Activated naive CD8-positive, alpha-beta T cell treated with anti-CD3 and anti-CD28 coated beads for 36 hours (primary cell): ENCODE measurements at places on chromosomes 1 and 21. TPM values are rescaled to one million over a fixed set of nuclear protein-coding genes. Genes with fewer than 3 reads are reported as not detected.

GRCh38 chr21:28437061-28437460 is 555.6 kb downstream of the LTN1 start:
- DNase-seq: no peak
- H3K4me1 ChIP-seq: no peaks in the 10 kb centered on the region
- H3K27ac ChIP-seq: no peak overlapping the region
- H3K36me3 ChIP-seq: no peaks in the 10 kb centered on the region
- H3K27me3 ChIP-seq: no peaks in the 10 kb centered on the region
- no peak overlapping the region for H3K4me3 ChIP-seq

- no peak overlapping the region for H3K27ac ChIP-seq
- DNase-seq: no peak
- H3K27me3 ChIP-seq: peaks cover 4% of the 10 kb centered on the region
Observed at GRCh38 chr1:248730507-248731335, 24.8 kb downstream of the LYPD8 start.

DNA sequence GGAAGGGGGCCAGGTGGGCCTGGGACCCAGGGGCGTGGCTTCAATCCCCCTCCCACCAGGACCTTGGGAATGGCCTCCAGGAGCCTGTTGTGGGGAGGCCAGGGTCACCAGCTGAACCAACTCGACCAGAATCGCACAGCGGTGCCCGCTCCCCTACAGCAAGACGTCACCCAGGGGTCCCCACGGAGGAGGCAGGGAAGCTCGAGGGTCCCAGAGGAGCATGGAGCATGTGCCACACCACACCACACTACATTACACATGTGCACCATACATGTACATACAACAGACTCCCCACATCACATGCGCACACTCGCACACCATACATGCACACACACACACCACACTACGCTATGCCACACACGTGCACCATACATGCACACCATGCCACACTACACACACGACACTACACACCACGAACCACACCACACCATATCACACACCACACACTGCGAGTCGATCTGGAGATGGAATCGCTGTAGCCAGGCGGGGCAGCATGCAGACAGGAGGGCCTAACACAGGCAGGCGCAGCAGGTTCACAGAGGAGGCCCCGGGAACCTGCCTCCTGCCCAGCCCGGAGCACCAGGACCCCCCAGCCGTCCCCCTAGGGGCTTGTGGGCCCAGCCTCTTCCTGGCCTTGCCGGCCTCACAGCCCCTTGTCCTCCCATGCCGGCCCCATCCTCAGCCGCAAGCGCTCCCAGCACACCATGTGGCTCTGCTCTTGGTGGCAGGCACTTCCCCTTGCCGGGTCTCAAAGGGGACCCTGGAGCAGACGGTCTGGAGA is 596 bp downstream of the ITGB2 start:
- peak overlapping the region; percentile 94 for H3K4me3 ChIP-seq
- peak overlapping the region; percentile 98 for H3K27ac ChIP-seq
- H3K27me3 ChIP-seq: no peaks in the 10 kb centered on the region
- H3K36me3 ChIP-seq: peaks cover 48% of the 10 kb centered on the region
- DNase-seq: peak; percentile 21

DNA sequence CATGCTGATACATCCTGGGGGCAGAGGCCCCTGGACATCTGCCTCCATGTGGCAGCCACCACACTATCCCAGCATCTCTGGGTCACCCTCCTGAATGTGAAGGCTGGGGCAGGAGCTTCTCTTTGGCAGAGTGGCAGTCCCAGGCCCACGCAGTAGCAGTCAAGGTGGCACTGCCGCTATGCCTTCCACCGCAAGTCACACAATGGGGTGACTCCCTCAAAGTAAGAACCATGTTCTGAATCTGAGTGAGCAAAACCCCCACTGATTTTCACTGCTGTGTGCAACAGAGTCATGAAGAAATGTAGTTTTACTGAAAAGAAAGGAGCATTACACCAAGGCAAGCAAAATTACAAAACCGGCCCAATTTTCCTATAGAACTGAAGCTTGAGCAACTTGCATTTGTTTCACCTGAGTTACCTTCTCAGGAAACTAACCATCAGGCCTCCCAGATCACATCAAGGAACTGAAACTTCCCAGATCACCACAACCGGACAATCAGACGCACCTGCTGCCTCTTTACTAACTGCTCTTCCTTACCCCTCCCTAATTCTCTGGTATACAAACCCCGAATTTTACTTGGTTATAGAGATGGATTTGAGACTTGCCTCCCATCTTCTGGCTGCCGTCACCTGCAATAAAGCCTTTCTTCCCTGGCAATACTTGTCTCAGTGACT is 102.6 kb downstream of the PCP4 start:
- H3K27ac ChIP-seq: no peak overlapping the region
- H3K4me3 ChIP-seq: no peak overlapping the region
- no peaks in the 10 kb centered on the region for H3K36me3 ChIP-seq
- H3K4me1 ChIP-seq: no peaks in the 10 kb centered on the region

GRCh38 chr1:53046930-53047329 is 15.1 kb upstream of the PODN start:
- H3K27me3 ChIP-seq: no peaks in the 10 kb centered on the region
- peaks cover 1% of the 10 kb centered on the region for H3K36me3 ChIP-seq
- no peak overlapping the region for H3K4me3 ChIP-seq
- no peak overlapping the region for H3K27ac ChIP-seq

Gene PRR9
- not detected for total RNA-seq

GRCh38 chr1:200527670-200528069 is 92.9 kb downstream of the KIF14 start:
- no peak for DNase-seq
- no peaks in the 10 kb centered on the region for H3K27me3 ChIP-seq
- peaks cover 26% of the 10 kb centered on the region for H3K4me1 ChIP-seq
- no peak overlapping the region for H3K4me3 ChIP-seq

DNA sequence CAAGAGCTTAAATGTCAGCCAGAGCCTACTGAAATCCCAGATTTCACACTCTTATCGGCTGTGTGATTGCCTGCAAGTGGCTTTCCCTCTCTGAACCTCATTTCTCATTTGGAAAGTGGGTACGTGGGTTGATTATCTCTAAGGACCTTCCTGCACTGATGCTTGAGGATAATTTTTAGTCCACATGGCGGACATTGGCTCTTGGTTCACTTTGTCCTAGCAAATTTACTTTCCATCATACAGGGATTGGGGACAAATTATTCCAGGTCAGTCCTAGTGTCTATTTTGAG is 111.6 kb downstream of the ACTL8 start:
- H3K36me3 ChIP-seq: peaks cover 2% of the 10 kb centered on the region
- no peaks in the 10 kb centered on the region for H3K4me1 ChIP-seq
- no peak for DNase-seq
- H3K27me3 ChIP-seq: peaks cover 10% of the 10 kb centered on the region
- H3K4me3 ChIP-seq: no peak overlapping the region

DNA sequence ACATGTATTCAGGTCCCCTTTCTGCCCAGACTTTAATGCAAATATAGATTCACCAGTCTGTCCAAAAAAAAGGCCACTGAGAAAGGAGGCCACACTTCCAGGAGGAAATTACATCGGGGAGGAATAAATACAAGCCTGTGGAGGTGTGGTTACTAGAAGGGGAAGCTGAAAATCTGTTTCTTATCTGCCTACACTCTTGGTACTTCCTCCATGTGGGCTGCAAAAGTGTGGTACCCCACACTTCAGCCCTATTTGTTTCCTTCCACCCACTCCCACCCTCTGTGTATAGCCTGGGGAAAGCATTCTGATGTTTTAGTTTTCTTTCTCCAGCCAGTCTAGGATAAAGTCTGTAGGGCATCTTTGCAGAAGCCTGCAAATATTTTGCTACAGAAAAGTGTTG is 38.4 kb downstream of the UTP25 start:
- no peaks in the 10 kb centered on the region for H3K36me3 ChIP-seq
- no peak for DNase-seq
- no peaks in the 10 kb centered on the region for H3K4me1 ChIP-seq
- no peak overlapping the region for H3K4me3 ChIP-seq
- H3K27ac ChIP-seq: no peak overlapping the region

- no peak overlapping the region for H3K27ac ChIP-seq
- no peaks in the 10 kb centered on the region for H3K27me3 ChIP-seq
- no peaks in the 10 kb centered on the region for H3K36me3 ChIP-seq
- H3K4me1 ChIP-seq: no peaks in the 10 kb centered on the region
Observed at GRCh38 chr1:29289493-29289892, 53.2 kb downstream of the PTPRU start.

Gene DNALI1
- total RNA-seq: not detected

Gene AUNIP
- 12.1 TPM for total RNA-seq

DNA sequence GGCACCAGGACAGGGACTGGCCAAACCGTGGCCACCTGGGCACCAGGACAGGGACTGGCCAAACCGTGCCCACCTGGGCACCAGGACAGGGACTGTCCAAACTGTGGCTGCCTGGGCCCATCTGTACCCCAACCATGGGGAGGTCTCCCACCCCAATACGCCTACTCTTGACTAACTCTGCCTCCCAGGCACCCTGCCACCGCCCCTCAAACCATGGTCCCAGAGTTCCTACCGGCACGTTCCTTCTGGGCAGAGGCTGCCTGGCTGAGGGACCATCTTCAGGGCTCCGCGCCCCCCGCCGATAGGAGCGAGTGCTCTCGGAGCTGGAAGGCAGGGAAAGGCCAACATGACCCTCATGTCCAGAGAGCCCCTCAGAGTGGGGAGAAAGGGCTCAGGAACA is 6.3 kb upstream of the TCEA3 start:
- peaks cover 6% of the 10 kb centered on the region for H3K27me3 ChIP-seq
- no peak overlapping the region for H3K4me3 ChIP-seq
- DNase-seq: no peak
- H3K27ac ChIP-seq: no peak overlapping the region
- no peaks in the 10 kb centered on the region for H3K4me1 ChIP-seq

Gene NADK
- 77.1 TPM for total RNA-seq

Gene RHD
- total RNA-seq: not detected

- peaks cover 10% of the 10 kb centered on the region for H3K27me3 ChIP-seq
- no peak overlapping the region for H3K4me3 ChIP-seq
- no peak for DNase-seq
- H3K4me1 ChIP-seq: no peaks in the 10 kb centered on the region
- no peak overlapping the region for H3K27ac ChIP-seq
Observed at GRCh38 chr21:35929901-35930300, 130.4 kb downstream of the SETD4 start.

GRCh38 chr1:240070188-240070587 is 21.5 kb upstream of the FMN2 start:
- H3K4me3 ChIP-seq: no peak overlapping the region
- peaks cover 10% of the 10 kb centered on the region for H3K27me3 ChIP-seq
- no peaks in the 10 kb centered on the region for H3K4me1 ChIP-seq
- no peaks in the 10 kb centered on the region for H3K36me3 ChIP-seq
- H3K27ac ChIP-seq: no peak overlapping the region
- DNase-seq: no peak

DNA sequence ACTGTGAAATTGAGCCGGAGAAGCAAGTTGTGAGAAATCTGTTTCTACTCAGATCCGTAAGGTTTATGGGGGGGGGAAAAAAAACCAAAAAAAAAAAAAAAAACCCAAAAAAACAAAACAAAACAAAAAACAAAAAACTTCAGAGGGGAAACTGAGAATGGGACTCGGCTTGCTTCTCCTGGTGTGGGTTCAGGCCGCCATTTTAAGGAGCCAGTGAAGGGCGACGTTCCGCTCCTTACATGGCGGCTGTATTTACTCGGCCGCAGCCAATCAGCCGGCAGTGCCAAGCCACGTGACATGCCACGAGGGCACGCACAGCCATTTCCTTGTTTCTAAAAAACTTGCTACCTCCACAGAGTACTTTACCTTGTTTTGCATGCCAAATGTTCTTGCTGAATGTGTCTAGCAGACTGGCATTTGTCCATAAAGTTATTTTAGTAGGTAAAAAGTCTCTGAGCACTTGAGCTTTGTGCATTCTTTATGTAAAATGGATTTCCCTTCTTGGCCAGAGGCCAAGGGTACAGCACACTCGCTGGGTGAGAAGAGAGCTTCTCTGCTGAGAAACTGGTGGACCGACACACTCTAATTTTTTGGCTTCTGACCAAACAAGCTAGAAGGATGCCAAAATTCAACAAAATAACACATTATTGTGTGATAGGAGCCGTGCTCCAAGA is 101.8 kb downstream of the NFIA start:
- DNase-seq: no peak
- no peak overlapping the region for H3K4me3 ChIP-seq
- no peaks in the 10 kb centered on the region for H3K4me1 ChIP-seq
- H3K27me3 ChIP-seq: no peaks in the 10 kb centered on the region

Gene HSF2BP
- total RNA-seq: 1.2 TPM

Gene ANKRD34A
- 9.3 TPM for total RNA-seq

Gene KCNK1
- not detected for total RNA-seq

Gene SLAMF1
- 41.6 TPM for total RNA-seq

DNA sequence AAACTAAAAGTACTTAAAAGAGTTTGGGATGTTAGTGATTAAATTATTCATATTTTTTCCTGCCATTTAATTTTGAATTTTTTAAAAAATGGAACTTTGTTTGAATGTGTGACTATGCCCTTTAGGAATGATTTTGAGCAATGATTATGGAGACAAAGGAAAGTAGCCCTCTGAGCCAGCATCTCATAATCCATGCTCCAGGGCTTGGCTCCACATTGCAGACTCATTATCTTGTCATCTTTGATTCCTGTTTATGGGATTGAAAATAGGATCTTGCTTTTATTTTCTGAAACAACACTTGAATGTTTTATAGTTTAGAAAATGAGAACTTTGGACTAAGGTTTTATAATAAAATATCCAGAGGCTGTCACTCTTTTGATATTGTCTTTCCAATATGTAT is 14.5 kb downstream of the AXDND1 start:
- no peaks in the 10 kb centered on the region for H3K4me1 ChIP-seq
- DNase-seq: no peak
- H3K27ac ChIP-seq: no peak overlapping the region
- no peaks in the 10 kb centered on the region for H3K27me3 ChIP-seq
- no peak overlapping the region for H3K4me3 ChIP-seq
- no peaks in the 10 kb centered on the region for H3K36me3 ChIP-seq
